ENCODE measurements at places on chromosomes 6 and 20.

GRCh38 chr20:48149902-48150301 is 364.6 kb upstream of the SULF2 start:
- H3K4me1 ChIP-seq = no peaks in the 10 kb centered on the region
- DNase-seq = no peak
- H3K27ac ChIP-seq = no peak overlapping the region

GRCh38 chr20:49228676-49229075 is 9.5 kb downstream of the DDX27 start:
- H3K4me1 ChIP-seq = no peaks in the 10 kb centered on the region
- H3K27ac ChIP-seq = no peak overlapping the region
- DNase-seq = no peak
- no peaks in the 10 kb centered on the region for H3K27me3 ChIP-seq
- H3K36me3 ChIP-seq = peaks cover 85% of the 10 kb centered on the region

- DNase-seq = peak; percentile 40
- no peaks in the 10 kb centered on the region for H3K27me3 ChIP-seq
- H3K4me3 ChIP-seq = no peak overlapping the region
- H3K27ac ChIP-seq = no peak overlapping the region
- H3K4me1 ChIP-seq = no peaks in the 10 kb centered on the region
Measured at GRCh38 chr20:44039147-44039546, 124.5 kb downstream of the TOX2 start.

- no peak for DNase-seq
- peaks cover 25% of the 10 kb centered on the region for H3K4me1 ChIP-seq
- H3K36me3 ChIP-seq = no peaks in the 10 kb centered on the region
- H3K27me3 ChIP-seq = no peaks in the 10 kb centered on the region
Measured at GRCh38 chr6:139944976-139945375, 570.5 kb upstream of the CITED2 start.

DNA sequence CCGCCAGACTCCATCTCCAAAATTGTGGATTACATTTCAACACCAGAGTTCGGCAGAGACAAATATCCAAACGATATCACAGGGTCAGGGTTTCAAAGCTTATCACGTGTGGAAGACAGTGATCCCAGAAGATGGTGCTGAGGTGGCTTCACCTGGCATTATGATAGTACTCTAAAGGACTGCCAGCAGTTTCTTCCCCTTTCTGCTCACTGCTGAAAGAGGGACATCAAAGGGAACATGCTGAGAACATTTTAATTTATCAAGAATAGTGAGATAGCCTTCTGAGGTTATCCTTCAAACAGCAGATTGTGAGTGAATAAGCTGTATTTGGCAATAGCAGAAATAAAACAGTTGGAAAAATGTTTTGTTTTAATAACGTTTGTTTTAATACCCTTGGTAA is 79.7 kb downstream of the FIG4 start:
- no peak overlapping the region for H3K27ac ChIP-seq

- no peaks in the 10 kb centered on the region for H3K36me3 ChIP-seq
- no peak overlapping the region for H3K4me3 ChIP-seq
- peak overlapping the region; percentile 83 for H3K27ac ChIP-seq
- no peak for DNase-seq
- H3K4me1 ChIP-seq = peaks cover 20% of the 10 kb centered on the region
Measured at GRCh38 chr6:2109796-2110195, 135.6 kb downstream of the GMDS start.

DNA sequence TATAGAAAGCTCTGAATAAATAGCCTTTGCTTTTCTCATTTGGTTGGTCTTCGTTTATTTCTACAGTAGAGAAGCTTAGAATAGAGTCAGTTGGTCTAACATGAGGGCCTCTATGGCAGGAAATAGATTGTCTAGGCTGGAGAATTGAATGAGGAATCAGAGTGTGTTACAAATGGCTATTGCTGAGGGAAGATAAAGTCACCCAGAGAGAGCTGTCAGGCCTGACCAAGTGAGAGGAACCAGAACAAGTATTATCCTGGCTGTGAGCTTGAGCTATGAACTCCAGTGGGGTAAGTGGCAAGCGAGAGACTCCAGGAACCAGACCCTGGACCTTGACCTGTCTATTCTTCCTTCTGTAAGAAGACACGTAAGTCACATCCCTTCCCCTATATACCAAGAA is 353.1 kb downstream of the CD83 start:
- no peaks in the 10 kb centered on the region for H3K27me3 ChIP-seq
- no peaks in the 10 kb centered on the region for H3K4me1 ChIP-seq
- H3K27ac ChIP-seq = no peak overlapping the region
- DNase-seq = no peak
- no peaks in the 10 kb centered on the region for H3K36me3 ChIP-seq
- no peak overlapping the region for H3K4me3 ChIP-seq

- no peak for DNase-seq
- H3K4me3 ChIP-seq = no peak overlapping the region
- no peaks in the 10 kb centered on the region for H3K27me3 ChIP-seq
- H3K36me3 ChIP-seq = no peaks in the 10 kb centered on the region
- H3K4me1 ChIP-seq = no peaks in the 10 kb centered on the region
- H3K27ac ChIP-seq = no peak overlapping the region
Measured at GRCh38 chr6:43907789-43908472, 137.9 kb downstream of the VEGFA start.

DNA sequence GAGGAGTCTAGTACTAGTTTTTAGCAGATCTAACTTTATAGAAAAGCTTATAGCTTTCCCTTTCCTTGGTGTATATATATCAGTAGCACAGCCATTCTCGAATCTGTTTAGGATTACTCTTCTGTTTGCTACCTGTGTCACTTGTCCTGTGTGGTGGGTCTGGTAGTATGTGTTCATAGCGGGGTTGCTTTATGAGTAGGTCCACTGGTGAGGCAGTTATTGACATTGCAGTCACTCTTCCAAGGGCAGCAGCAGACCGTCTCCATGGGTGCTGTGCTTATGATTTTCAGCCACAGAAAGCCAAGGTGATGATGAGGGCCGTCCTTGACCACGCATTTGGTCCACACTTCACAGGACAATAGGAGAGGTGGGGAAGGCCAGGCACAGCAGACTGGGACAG is 171.5 kb downstream of the CDKAL1 start:
- no peaks in the 10 kb centered on the region for H3K4me1 ChIP-seq
- H3K27me3 ChIP-seq = no peaks in the 10 kb centered on the region
- no peak overlapping the region for H3K27ac ChIP-seq
- no peak overlapping the region for H3K4me3 ChIP-seq
- H3K36me3 ChIP-seq = no peaks in the 10 kb centered on the region
- DNase-seq = no peak

GRCh38 chr6:131182991-131183425 is 47.7 kb downstream of the AKAP7 start:
- H3K27me3 ChIP-seq = no peaks in the 10 kb centered on the region
- no peak overlapping the region for H3K4me3 ChIP-seq
- DNase-seq = no peak
- peaks cover 22% of the 10 kb centered on the region for H3K36me3 ChIP-seq
- H3K4me1 ChIP-seq = no peaks in the 10 kb centered on the region
- no peak overlapping the region for H3K27ac ChIP-seq

DNA sequence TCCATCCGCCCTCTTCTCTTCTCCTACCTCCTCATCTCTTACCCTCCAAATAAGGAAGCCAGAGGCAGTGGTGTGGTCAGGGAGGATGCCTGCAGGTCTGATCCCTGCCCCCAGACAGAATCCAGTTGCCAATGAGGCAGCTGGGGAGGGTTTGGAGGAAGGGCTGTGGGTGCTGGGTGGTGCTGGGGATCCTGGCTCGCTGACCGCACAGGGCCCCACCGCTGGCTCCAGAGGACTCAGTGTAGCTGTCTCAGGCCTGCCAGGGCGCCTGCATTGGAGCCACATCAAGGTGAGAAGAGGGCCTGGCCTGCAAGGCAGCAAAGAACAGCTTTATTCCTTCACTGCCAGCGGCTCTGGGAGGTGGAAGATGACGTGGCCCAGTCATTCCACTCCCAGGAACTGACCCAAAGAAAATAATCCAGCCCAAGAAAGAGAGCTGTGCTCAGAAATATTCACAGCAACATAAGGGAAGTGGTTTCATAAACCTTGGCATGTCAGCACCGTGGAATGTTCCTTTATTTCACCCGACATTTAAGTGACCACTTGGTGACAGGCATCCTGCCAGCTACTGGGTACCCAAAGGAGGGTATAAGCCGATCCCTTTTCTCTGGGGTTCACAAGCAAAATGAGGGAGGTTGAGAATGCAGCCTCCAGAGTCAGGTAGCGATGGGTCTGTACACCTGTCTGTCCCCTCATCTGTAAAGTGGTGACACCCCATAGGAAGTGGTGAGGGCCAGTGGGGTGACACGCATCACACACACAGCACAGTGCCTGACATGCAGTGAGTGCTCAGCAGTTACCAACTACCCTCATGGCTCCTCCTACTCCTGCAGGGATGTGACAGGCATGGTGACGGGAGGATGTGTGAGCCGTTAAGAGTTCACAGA is 125.1 kb downstream of the SNX5 start:
- H3K27me3 ChIP-seq = no peaks in the 10 kb centered on the region
- peak overlapping the region; percentile 88 for H3K27ac ChIP-seq
- H3K4me3 ChIP-seq = no peak overlapping the region
- H3K4me1 ChIP-seq = peaks cover 15% of the 10 kb centered on the region
- peak; percentile 93 for DNase-seq
- H3K36me3 ChIP-seq = no peaks in the 10 kb centered on the region

- H3K27me3 ChIP-seq = no peaks in the 10 kb centered on the region
- no peaks in the 10 kb centered on the region for H3K36me3 ChIP-seq
- no peak overlapping the region for H3K27ac ChIP-seq
- no peak overlapping the region for H3K4me3 ChIP-seq
- DNase-seq = no peak
- H3K4me1 ChIP-seq = no peaks in the 10 kb centered on the region
Measured at GRCh38 chr6:150634176-150634963, 34.7 kb downstream of the PLEKHG1 start.
